NB4 (cell line): ENCODE measurements at places on chromosomes 3 and 15.

DNA sequence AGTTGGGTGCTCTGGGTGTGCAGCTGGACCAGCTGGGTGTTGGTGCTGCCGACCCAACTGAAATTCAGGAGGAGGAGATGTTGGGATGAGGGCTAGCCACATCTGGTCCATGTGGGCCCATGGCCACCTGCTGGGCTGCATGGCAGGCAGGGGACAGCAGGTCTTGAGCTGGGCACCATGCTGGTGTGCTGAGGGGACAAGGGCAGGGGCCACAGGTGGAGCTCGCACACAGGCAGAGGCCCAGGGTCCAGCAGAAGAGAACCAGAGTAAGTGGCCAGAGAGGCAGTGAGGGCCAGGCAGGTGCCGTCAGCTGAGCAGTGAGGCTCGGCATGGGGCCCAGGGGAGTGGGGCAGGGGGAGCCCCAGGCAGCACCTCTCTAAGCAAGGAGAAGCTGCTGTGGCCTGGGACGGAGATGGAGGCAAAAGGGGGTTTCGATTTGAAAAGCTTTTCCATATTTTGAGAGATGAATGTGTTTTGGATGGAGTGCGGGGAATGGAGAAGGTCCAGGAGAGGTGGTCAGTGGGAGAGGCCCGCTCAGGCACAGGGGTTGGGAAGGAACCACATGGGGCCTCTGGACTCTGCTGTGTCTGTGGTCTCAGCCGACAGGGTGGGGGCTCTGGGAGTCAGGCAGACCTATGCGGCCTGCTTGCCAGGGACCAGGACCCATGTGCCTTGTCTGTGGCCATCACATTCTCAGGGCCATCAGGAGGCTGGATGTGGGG lies 30.5 kb upstream of the PLXNA1 start:
- no peak for DNase-seq

DNA sequence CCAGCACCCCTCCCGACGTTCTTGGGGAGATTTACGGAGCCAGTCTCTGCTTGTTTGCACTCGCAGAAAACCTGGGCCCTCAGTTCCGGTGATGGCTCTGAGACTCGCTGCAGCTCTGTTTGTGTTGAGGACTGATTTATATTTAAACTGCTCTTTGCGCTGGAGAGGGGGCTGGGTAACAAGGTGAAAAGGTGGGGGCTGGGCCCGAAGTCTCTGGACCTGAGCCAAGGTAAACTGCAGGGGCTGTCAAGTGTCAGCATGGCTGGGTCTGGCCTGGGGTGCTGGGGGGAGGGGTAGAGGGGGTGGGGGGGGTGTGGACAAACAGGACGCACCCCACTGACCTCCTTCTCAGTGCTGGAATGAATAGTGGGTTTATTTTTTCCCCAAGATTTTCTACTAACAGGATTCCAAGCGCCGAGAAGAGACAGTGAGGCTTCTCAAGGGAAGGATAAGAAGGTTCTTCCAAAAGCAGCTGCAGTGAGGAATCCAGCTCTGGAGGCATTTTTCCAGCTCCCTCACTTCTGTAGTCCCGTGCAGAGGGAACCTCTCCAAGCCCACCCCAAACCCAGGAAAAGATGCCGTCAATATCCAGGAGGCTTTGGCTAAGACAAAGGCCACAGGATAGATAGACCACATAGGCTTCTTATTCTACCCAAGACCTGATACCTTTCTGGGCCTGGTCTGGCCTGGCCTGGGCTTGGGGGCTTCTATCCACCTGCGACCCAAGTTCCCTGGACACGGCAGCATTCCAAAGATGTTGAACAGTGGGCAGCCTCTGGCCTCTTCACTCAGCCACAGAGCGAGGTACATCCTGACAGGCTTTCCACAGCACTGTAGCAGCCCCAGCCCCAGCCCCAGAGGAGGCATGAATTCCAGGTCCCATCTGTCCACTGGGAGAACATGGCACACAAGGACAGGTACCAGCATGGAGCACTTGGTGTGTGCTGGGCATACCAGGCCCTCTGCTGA lies 938 bp upstream of the SLCO2A1 start:
- no peak for DNase-seq

DNA sequence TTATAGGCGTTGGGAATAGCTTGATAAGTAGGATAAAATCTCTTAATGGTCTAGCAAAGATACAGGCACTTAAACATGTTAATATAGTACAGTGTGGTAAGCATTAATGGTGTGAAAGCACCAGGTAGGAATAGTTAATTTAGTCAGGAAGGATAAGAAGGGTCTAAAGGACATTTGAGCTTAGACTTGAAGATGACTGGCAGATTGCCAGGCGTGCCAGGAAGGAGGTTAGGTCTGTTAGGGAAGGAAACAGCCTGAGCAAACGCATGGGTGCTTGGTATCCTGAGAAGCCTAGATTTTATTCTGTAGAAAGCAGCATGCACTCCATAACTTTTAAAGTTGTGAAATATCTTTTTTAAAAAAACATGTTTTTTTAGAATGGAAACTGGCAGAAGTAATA lies 17.7 kb downstream of the SEC62 start:
- no peak for DNase-seq

GRCh38 chr15:40512440-40512839 lies 41.7 kb downstream of the CHST14 start:
- DNase-seq = no peak

DNA sequence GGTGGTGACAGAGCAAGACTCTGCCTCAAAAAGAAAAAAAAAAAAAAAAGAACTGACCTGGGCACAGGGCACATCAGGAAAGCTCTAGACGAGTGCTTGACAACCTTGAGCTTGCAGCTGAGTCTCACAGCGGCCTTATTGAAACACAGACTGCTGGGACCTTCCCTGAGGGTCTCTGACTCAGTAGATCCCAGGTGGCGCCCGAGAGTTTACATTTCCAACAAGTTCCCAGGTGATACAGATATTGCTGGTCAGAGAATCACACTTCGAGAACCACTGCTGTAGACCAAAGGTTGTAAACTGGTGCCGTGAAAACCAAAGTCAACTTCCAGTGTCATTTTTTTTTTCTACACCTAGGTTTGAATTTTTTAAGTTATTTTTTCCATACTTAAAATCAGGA lies 573.2 kb upstream of the MDFIC2 start:
- DNase-seq = peak; percentile 3

DNA sequence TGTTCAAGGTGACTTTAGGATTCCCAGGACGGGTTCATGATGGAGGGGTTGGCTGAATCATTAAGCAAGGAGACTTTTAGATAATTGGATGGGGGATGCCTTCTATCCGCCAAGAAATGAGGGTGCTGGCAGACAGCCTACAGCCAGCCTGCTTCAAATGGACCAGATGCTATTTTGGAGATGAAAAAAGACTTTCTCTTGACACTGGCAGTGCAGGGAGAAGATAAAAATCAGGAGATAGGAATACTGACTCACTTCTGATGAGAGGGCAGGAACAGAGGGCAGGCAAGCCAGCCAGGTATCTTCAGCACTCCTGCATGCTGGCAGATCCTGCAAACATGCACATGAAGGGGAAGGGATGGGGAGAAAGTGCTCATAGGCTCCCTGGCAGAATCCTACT lies 7.7 kb upstream of the SYN2 start:
- DNase-seq = no peak

DNA sequence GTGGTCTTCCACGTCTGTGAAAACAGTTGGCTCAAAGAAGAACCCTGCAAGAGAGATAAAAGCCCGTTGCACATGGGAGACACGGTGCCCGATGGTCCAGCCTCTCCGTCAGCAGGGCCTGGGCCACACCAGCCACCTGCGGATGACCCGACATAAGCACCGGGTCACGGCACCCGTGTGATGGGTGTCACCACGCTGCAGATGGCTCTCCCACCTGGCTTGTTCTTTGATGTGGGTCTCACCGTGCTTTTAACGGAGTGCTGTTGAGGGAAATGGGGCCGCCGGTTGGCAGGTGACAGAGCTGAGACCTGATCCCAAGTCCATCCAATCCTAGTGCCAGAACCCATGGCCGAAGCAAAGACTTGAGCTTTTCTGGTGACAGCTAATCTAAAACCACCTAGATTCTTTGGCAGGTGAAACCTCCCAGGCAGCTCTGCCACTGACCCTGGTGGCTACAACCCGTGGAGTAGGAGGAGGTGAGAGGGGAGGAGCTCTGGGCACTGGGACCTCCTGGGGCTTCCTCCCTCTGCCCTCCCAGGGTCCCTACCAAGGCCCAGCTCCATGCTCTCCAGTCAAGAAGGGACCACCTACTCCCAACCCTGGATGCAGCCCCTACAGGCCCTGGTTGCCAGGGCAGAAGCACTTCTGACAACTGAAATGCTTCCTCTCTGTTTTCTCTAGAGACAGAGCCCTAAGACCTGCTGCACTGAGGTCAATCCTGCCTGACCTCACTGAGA lies 23.4 kb upstream of the SLC41A3 start:
- no peak for DNase-seq

- DNase-seq = no peak
Measured at GRCh38 chr3:104316118-104316517, 1050.6 kb upstream of the ALCAM start.

- DNase-seq = peak; percentile 22
Measured at GRCh38 chr3:123202451-123202850, 708 bp downstream of the SEC22A start.

DNA sequence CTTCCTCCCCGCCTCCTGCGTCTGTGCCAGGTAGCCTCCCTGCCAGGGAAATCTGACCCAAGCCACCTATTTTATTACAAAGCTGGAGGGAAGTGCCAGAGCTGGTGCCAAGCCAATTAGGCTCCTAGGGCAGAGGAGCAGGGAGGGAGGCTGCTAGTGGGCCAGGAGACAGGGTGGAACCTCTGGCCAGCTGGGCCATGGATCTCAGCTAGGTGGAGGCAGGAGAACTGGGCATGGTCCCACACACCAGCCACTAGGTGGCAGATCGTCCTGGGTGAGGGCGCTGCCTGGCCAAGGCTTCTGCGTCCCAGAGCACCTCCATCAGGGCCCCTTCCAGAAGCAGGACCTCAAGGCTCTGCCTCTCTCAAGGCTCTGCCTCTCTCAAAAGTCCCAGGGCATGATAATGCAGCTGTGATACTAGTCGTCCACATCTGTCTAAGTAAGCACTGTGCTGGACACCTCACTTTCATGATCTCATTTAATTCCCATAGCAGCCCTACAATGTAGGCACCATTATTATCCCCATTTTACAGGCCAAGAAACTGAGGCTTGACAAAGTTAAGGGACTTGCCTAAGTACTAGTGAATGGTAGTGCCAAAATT lies 4.5 kb upstream of the RFT1 start:
- DNase-seq = peak; percentile 84

GRCh38 chr3:180265551-180265950 lies 228.8 kb upstream of the PEX5L start:
- DNase-seq = no peak
